ENCODE measurements at places on chromosomes 16 and 17.

GRCh38 chr17:7336240-7337175 lies at the start of gene ACAP1:
Gene ACAP1 (plus strand): TSS chr17:7336529. CDS start chr17:7336735, 206 bp downstream.
- DNase-seq = peak; percentile 79

DNA sequence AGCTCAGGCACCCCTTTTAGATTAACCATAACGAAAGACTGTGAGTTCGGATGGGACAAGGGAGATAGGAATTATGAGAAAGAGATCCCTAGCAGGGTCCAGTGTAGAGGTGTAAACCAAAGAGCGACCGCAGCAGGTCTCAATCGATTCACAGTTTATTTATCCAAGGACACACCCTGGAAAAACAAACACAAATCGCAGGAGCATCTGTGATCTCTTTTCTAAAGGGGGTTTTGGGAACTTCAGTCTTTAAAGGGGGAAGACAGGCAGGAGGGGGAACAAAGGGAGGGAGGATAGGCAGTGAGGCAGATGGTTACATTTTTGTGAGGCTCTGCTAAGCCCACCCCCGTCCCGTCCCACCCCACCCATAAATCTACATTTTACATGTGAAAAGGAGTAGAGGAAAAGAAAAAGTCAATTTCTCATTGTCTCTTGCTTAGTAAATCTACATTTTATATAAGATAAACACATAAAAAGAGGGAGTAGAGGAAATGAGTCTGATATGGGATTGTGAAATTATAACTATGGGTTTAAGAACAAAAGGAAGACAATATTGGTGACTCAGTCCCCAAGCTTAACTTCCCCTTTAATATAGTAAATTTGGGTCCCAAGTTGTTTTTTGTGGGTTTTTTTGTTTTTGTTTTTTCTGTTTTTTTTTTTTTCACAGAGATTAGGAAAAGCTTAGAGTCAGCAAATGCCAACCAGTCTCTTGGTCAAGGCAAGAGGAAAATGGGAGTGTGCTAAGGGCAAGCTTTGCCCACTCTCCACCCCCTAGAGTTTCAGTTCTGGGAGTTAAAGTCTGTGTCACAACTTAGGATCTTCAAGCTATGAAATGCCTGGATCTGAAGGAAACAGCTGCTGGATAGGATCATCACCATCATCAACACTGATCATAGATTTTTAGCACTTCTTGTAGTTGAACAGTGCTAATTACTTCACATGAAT lies 160.9 kb upstream of the CDH5 start:
- no peak for DNase-seq

DNA sequence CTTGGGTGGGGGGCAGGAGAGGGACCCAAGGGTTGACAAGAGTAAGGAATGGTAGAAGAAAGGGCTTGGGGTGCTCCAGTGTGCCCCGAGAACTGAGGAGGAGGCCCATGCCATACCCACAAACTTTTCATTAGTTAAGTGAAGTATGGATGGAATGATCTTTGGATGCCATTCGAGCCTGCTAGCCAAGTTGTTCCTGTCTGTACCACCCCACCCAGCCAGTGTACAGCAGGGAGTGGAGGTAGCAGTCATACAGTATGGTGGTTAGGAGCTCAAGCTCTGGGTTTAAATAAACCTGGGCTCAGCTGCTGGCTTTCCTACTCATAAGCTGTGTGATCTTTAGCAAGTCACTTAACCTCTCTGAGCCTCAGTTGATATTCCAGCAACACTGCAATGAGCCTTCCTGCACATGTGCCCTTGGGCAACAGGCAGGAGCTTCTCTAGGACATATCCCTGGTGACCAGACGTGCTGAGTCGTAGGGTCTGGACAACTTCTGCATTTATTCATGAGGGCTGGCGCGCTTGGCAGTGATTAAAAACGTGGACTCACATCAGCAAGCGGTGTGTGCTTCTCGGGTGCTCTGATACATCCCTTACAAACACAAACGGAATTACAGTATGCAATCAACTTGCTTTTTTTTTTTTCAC lies 22.9 kb downstream of the ITPRIPL2 start:
- DNase-seq = no peak

GRCh38 chr16:64455275-64455674 lies 666.6 kb downstream of the CDH11 start:
- DNase-seq = no peak

GRCh38 chr17:55391244-55391757 lies 30.3 kb downstream of the MMD start:
- no peak for DNase-seq

Measured in activated T-cell treated with anti-CD3 and anti-CD28 coated beads for 4 hours (primary cell).